ENCODE measurements at places on chromosomes 7 and 10.
A peak's percentile ranks its signal among the peaks of the same experiment; 100 is the strongest.

DNA sequence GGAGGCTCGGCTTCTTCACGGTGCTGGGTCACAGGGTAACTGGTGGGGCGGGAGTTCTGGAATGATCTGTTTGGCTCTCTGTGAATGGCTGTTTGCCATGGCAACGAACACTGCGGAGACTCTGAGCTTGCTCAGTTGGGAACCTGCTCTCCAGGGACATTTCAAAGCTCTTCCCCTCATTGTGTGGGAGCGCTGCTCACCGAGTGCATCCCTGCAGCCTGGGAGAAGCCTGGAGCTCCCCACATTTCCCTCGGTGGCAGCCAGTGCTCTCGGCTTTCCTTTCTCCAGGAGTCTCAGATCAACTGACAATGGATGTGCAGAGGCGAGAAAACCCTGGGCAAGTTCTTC lies 57.6 kb upstream of the CACUL1 start:
- no peak for DNase-seq

DNA sequence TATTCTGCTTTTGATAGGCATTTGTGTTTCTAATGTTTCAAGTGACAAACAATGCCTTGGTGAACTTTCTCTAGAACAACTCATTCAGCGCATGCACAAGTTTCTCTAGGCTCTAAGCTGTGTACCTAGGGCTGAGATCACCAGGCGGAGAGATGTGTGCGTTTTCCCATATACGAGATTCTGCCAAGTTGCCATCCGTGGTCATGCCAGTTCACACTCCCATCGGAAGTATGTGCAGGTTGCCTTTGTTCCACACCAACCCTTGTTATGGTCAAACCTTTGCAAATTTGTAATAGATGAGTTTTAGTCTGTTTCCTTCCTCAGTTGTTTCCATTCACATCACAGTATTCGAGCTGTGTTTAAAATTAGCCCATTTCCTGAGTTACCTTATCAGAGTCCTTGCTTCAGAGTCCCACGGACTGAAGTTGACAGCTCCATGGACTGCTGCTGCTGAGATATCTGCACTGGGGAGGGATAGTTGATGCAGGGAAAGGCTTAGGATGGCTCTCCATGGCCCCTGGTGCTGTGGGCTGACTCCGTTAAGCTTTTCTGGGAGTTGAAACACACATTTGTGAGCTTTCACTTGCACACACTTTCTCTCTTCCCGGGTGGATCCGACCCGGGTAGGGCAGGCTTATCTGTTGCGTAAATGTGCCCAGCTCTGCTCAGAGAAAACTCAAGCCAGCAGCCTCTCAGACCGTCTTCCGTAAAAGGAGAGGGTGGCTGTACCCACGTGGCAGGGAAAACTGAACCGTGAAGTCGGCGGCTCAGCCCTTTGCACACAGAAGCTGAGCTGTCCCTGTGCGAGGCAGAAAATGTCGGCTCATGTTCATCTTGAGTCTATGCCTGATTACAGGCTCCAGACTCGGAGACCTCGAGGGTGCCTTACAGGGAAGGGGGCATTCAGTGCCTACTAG lies 49.4 kb downstream of the HK1 start:
- peak; percentile 38 for DNase-seq

DNA sequence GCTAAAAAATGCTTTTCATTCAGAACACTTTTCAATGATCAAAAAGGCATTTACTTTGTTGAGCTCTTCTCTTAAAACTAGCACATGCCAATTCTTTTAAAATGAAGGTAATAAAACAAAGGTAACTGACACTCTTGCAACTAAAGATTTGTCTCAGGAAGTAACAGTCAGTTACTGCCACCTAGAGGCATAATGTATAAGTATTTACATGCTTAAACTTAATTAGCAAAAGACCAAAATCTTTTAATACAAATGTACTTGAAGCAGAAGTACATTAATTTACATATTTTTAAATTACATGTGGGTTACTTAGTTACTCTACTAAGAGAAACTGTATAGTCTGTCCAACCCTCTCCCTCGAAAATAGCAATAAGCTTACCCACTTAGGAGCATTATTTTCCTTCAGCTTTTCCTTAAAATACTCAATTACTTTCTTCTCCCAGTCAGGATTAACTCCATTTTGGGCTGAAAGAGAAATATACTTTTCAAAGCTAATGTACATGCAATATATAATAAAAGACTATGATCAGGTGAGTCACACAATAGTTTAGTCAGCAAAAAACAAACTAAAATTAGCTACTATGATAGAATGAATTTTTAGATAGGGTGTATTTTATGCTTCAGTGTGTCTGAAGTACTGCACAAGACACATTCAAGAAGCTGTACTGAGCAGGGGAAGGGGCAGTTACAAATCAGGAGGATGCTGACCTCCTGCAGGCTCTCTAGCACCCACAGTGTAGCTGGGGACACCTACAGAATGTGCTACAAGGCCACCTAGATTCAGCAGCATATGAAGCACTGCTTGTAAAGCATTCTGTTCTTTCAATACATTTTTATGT lies 13.0 kb downstream of the MCMBP start:
- no peak for DNase-seq

DNA sequence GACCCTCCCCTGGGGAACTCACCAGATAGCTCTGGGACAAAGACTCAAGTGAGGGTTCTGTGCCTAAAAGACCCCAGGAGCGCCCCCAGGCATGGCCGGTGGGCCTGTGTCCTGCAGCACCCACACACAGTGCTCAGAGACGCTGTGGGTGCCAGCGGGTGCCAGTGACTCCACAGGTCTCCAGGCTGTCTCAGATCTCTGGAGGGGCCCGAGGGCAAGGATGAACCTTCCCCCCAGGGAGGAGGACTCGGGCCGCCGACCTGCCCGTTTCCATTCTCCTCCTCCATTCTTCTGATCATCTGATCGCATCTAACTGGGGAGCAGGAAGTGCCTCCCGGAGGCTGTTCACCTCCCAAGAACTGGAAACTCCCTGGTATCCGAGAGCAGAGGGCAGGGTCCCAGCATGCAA lies 980 bp downstream of the ADAM8 start:
- DNase-seq, result peak; percentile 38

- DNase-seq, result no peak
Observed at GRCh38 chr10:88616250-88616977, 29.9 kb downstream of the LIPJ start.

DNA sequence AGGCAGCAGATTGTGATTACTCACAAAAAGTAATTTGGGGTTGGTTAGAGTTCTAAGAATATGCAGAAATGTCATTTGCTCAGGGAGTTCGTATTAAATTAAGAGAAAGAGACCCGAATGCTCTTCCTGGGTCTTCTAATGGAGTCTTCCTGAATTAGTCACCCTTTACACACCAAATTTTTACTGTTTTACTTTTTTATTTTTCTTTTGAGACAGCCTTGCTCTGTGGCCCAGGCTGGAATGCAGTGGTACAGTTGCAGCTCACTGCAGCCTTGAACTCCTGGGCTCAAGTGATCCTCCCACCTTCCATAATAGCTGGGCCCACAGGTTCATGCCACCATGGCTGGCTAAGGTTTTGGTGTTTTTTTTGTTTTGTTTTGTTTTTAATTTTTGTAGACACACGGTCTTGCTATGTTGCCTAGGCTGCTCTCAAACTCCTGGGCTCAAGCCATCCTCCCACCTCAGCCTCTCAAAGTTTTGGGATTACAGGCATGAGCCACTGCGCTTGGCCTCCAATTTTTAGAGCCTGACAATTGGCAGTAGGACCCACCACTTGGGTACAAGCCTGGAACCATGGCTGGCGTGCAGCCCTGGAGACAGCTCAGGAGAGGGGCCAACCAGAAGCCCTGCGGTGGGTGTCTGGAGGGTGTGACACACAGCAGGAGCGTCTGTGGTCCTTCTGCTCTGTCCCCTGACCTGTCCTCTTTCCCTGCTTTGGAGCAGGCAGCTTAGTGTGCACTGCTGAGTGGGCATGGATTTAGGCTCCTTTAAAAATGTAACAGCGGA lies 16.4 kb upstream of the BHLHA15 start:
- DNase-seq, result no peak

DNA sequence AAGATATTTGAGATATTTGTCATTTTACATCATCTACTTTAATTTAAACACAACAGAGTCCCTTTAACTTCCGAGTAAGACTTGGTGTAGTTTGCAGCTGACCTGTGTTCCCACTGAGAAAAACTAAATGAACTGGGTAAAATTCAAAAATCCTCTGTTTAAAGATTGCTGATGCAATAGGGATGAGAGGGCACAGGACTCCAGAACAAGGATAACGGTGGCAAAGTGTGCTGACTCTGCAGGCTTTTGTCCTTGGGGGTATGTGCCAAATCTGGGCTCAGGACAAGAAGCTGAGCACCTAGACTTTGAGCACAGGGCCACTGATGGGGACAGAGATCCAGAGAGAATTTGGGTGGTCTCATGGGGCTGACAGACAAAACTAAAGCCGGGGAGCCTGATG lies 156.8 kb downstream of the CCDC71L start:
- no peak for DNase-seq

GRCh38 chr10:92801978-92802872 lies 46.1 kb upstream of the EXOC6 start:
- no peak for DNase-seq

DNA sequence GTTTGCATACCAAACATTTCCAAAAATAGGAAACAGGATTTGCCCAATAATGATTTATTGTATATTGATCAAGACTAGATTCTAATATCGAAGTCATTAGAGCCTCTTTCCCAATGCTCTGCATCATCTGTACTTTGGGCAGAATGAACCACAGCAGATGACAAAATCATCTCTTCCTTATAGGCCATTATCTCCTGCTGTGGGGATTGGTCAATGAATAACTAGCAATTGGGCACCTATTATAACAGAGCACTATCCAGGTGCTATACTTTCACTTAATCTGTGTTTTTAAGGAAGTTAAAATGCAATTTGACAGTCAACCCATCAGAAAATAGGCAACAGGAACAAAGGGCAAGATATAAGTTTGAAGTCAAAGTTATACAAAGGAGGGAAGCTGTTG lies 290.3 kb downstream of the AHR start:
- no peak for DNase-seq
